Germinal center (tissue), 1 donor: ENCODE measurements at places on chromosomes 11 and 22.

- DNase-seq = no peak
These were observed 67.1 kb downstream of the GGTLC2 start for GRCh38 chr22:22711532-22711913.

- DNase-seq = no peak
These were observed 64.2 kb downstream of the MICAL2 start for GRCh38 chr11:12174477-12175143.

DNA sequence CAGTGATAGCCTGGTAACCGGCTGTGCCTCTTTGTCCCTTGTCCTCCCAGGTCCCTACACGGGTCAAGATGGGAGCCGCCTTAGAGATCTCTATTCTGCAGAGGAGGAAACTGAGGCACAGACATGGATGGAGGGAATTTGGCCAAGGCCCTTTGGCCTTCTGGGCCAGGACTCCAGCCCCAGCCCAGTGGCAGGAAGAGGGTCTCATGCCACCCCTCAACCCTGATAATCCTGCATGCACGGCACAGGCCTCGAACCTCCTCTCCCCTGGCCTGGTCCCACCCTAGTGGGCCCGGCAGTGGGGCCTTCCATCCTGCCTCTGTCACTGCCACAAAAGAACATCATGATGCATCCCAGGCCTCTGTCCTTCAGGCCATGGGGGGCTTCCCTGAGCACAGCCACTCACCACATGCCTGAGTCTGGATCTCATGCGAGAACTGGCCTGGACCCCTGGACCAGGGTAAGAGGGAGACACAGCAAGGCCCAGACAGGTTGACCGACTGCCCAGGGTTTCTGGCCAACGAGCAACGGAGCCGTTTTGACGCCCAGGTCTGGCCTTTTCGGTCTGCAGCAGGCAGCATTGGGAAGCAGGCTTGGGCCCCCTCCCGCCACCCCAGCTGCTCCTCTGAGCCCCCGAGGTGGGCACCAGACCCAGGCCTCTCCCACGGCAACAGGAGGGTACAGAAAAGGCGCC is 6.5 kb downstream of the LINC01488 start:
- DNase-seq = no peak

DNA sequence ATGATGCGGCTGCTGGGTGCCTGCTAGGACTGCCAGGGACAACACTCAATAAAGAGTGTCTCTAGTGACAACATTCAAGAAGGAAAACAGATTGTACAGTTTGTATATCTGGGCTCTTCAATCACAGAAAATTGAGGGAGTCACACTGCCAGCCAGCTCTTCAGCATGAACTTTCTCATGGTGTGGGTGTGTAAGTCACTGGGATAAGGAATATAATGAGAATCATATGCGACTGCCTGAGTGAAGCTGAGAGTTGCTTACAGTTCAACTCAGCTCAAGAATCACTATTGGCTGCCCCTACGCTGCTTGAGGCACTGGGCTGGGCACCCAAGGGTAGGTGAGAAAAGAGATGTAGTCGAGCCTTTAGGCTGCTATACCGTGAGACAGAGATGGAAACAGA is 328.1 kb upstream of the PITPNB start:
- DNase-seq = no peak

GRCh38 chr11:113850188-113850587 is 25.2 kb downstream of the USP28 start:
- DNase-seq = no peak

GRCh38 chr11:47552056-47552565 is 821 bp downstream of the CELF1 start:
- peak; percentile 6 for DNase-seq

GRCh38 chr11:106983261-106983660 is 35.0 kb downstream of the GUCY1A2 start:
- no peak for DNase-seq

- no peak for DNase-seq
These were observed 82.2 kb upstream of the GRK3 start for GRCh38 chr22:25482091-25482760.

- no peak for DNase-seq
These were observed 29.8 kb upstream of the TMEM135 start for GRCh38 chr11:87007963-87008362.

- no peak for DNase-seq
These were observed 11.4 kb downstream of the GNB1L start for GRCh38 chr22:19843107-19843856.

DNA sequence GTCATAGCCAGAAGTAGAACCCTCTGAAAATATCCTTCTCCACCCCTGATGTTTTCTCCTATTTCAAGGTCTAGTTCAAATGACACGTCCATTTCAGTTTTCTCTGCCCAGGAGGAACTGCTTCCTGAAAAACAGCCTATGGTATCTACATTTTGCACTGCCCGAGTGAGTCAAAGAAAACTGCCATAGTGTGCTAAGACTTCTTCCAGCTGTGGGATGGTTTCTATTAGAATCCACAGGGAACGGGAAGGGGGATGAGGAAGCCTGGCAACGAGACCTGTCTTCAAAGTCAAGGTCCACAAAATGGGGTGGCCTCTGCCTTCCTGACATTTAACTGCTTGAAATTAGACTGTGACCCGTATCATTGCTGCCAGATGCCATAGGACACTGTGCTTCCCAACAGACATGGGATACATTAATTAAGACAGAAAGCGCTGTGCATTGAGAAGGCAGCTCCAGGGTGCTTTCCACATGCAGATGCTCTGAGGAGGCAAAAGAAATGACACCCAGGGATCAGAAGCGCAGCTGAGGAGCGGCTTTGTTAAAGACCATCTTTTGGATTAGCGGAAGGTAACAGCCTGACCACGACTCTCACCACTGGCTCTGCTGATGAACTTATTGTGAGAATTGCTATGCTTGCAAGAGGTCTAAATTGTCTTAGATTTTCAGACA is 39.4 kb upstream of the NUP50 start:
- DNase-seq = no peak

DNA sequence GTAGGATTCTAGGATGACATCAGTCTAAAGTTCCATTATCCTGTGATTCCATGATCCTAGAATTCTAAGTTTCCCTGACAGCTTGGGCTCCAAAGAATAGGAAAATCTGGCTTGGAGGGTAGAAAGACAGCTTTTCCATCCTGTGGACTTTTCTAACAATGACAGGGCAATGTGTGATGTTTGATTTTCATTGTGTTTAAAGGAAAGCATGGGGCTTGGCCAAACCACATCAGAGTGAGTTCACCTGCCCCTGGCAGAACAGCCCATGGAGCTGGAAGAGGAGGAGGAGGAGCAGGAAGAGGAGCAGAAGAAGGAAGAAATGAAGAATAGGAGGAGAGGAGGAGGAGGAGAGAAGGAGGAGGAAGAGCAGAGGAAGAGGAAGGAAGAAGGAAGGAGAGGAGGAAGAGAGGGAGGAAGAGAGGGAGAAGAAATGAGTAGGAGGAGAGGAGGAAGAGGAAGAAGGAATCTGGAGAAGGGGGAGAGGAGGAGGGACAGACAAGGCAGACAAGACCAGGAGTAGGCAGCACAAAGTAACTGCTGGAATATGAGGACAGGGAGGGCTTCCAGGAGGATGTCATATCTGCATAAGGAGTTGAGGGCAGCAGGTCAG is 53.1 kb upstream of the WNT11 start:
- no peak for DNase-seq

DNA sequence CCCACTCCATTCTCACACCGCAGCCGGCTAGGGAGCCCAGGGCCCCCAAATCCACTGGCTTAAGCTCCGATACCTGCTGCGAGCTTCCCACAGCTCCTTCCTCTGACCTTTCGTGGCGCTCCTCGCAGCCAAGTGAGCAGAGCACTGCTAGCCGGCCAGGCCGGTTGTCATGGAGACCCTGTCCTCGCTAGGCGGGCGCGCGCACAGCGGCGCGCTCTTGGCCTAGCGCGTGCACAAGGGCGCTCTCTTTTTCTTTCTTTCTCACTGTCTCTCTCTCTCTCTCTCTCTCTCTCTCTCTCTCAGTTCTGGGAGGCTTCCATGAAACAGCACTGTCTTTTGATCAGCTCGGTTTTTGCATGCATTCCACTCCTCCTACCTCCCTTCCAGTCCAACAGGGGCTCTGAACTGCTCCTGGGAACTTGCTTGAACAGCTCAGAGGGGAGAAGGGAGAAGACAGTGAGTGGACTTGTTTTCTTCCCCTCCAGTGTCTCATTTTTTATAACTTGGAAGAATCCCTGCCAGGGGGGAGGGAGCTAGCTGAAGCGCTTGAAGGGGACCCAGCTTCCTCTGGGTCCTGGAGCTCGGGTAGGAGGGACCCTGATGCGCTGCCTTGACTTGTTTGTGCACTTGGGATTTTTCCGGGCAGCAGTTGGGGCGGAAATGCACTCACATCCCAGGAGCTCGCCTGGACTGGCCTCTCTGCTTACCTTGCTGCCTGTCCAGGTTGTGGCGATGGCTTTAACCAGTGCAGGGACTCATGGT is 100.3 kb upstream of the AKIP1 start:
- peak; percentile 18 for DNase-seq

DNA sequence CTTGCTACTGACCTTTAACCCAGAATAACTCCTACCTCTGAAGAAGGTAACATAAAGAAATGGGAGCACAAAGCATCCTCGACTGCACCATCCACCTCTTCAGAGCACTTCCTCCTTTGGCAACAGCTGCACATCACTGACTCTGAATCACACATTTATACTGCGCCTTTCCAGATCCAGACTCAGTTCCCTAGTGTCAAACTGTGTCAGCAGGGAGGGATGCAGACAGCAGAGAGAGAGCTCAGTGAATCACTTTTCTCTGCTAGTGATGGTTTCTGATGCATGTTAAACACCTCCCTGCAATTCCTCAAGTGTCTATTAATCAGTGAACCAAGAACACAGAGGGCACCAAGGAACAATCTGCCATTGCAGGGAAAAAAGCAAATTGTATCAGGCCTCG is 118.9 kb downstream of the PLEKHA7 start:
- DNase-seq = no peak

GRCh38 chr11:95262994-95263765 is 32.2 kb upstream of the SESN3 start:
- no peak for DNase-seq

- DNase-seq = no peak
These were observed 44.7 kb upstream of the YWHAH start for GRCh38 chr22:31899669-31900068.

DNA sequence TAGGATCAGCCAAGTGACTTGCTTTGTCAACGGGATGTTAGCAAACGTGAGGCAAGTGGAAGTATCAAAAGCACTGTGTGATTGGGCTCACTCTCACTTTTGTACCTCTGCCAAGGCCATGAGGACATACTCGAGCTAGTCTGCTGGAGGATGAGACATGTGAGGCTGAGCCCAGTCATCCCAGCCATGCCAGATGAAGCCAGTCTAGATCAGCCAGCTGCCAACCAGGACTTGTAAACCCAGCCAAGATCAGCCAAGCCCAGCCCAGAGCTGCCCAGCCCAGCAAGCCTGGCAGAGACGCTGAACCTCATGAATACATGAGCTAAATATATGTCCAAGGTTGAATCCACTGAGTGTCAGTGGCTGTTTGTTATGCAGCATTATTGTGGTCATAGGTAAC is 369.7 kb downstream of the MN1 start:
- no peak for DNase-seq

- DNase-seq = no peak
These were observed 454.6 kb downstream of the KCNA4 start for GRCh38 chr11:29562183-29562582.

DNA sequence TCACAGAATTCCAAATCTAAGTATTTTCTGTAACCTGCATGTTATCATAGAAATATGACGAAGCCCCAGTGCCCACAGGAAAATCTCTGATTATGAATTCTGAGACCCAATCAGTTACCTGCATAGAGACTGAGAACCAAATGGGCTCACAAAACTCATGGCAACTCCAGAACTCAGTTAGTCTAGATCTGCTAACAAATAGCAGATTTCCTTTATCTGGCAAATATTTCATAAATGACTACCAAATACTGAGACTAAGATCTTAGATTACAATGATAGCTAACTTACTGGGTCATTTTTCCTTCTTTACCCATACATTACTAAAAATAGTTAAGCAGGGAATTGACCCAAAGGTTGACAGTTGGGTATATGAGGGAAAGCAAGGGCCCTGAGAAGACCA is 228.1 kb upstream of the FAT3 start:
- no peak for DNase-seq

- no peak for DNase-seq
These were observed 6.4 kb upstream of the ADORA2A start for GRCh38 chr22:24420977-24421343.

DNA sequence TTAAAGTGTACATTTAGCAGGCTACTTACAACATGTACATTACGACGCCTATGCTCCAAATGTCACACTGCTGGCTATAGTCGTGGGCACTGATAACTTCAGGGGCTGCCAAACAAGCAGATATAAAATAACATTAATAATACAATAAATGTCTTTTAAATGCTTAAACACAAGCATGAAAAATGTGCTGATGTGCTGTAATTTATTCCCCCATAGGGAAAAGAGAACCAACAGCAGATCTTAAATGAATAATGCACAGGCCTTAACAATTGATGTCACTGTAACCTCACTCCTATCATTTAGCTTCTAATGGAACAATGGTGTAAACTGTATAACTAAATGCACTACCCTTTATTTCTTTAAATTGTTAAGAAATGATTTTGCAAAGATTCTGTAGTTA is 153.4 kb downstream of the STK33 start:
- no peak for DNase-seq

GRCh38 chr11:19060629-19061028 is at the start of gene MRGPRX2:
MRGPRX2 (minus strand) TSS chr11:19060717; CDS start chr11:19056402, 4,315 bp downstream.
- DNase-seq = no peak

DNA sequence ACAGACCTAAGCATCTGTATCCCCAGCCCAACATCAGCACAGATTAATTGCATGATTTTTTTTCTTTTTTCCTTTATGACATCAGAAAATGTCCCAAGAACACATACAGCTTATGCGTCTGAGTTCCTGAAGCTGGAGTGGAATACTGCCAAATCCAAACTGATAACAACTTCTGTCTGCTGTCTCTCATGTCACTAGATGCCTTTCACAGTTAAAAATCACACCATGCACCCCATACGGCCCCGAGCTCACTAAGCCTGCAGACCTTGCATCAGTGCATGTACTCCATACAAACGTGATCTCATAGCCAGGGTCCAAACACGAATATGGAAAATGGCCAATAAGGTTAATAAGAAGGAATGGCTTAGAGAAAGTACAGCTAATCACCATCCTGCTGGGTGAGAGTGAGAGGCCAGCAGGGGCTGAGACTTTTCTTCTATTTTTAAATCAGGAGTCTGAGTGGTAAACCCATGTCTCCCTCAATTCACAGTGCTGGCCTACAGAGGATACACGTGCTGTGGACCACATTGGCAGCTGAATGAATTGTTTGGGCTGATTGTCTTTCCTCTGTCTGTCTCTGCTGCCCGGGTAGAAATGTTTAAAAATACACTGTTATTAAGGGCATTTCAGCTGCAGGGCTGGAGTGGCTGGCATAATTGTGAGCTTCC is 350.6 kb upstream of the RAG2 start:
- no peak for DNase-seq
